ENCODE measurements at places on chromosomes 13 and 19.

- no peak for DNase-seq
Observed at GRCh38 chr19:14761607-14762006, 16.8 kb downstream of the ADGRE2 start.

GRCh38 chr13:59354665-59355369, 808.9 kb downstream of the DIAPH3 start:
- no peak for DNase-seq

GRCh38 chr19:18489627-18490184, 32.2 kb downstream of the ELL start:
- DNase-seq = no peak

GRCh38 chr19:55305491-55305890, 19.6 kb downstream of the TMEM150B start:
- peak; percentile 23 for DNase-seq

DNA sequence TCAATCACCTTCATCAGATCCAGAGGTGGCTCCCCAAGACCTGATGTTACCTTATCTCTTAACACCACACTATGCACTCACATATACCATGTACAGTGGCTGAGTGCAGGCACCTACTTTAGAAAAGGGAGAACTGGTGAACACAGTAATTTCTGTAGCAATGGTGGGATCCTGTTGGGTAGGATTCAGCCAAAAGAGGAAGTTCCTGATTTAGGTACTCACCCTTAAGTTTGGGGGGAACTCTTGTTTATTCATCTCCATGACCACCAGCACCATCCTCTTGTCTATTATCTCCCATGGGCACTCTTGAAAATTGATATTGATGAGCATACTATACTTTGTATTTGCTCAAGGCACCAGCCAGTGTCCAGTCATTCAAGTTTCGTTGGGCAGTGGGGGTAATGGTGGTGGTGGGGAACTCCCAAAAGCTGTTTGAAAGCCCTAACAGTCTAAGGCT, 324.4 kb downstream of the LMO7 start:
- no peak for DNase-seq

DNA sequence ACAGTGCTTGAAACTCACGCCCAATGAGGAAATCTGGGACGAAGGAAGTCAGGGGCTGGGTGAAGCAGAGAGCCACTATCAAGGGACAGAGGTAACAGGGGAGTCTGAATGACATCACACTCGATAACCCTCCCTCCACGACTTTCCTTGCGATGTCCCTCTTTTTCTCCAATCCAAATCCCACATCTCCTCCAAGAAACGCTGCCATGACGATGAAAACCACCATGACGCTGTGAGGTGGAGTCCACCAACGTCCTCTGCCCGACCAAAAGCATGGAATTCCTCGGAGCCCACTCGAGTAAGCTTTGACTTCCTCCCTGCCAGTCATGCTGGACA, 967 bp downstream of the REXO1 start:
- DNase-seq = no peak

DNA sequence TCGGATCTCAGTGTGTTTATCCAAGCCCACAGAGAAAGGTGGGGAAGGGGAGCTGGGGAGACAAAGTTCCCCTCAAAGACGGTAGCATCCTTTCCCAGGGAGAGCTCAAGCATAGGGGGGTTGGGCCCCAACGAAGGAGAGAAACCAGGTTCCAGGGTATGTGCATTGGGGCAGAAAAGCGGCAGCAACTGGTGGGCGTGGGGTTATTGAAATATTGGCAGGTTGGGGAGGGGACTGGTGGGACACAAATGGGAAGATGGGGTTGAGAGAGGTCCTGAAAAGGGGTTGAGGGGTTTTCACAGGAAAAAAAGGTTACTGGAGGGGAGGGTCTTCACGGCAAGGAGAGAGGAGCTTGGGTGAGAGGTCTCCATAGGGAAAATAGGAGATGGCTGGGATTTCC, 1.0 kb downstream of the ASF1B start:
- DNase-seq = no peak

GRCh38 chr19:38559428-38560401, 58.0 kb downstream of the MAP4K1 start:
- no peak for DNase-seq

DNA sequence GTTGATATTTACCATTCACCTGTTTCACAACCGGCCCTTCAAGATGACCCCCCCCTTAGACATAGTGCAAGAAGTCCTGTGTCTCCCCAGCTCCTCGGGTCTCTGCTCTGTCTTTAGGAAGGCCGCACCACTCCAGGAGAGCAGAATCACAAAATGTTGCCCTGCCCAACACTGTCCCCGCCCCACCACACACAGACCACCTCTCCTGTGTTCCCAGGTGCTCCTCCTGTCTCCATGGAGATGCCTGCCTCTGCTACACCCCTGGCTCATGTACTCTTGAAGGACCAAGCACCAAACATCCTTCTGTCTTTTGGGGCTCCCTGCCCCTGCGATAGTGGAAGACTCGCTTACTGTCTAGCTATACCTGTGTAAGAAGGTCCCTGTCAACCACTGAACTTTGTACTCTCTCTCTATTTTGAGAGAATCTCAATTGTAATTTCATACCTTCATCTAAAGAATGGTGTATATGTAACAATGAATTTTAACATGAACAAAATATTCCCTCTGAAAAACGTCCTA, 9.6 kb upstream of the TNFRSF19 start:
- no peak for DNase-seq

DNA sequence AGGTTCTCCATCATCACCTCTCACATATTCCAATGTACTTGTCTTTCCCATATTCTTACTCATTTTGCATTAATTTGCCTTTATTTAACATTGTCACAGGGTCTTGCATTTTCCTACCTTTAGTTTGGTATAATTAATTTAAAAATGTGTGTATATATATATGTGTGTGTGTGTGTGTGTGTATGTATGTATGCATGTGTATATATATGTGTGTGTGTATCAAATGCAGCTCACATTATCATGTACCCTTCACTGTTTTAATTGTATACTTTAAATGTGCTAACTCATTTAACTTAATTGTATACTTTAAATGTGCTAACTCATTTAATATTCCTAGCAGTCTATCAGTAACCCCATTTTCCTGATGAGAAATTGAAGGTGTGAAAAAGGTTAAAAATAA, 104.5 kb downstream of the PCDH9 start:
- DNase-seq = no peak

DNA sequence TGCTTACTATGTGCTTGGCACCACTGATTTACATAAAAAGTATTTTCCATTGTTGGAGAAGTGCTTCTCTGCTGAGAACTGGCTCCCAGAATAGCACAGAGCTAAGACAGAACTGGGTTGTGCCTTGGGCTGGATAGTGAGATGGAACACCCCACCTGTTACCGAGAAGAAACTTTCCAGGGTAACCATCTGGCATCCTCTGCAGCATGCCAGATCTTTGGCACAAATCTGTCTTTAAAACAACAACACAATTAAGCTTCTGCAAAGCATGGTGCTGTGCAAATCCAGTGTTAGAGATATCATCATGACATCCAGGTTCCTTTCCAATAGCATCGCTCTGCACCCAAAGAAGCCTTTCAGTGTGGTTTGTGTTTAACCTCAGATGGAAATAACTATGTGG, 202.5 kb upstream of the RFC3 start:
- DNase-seq = no peak

DNA sequence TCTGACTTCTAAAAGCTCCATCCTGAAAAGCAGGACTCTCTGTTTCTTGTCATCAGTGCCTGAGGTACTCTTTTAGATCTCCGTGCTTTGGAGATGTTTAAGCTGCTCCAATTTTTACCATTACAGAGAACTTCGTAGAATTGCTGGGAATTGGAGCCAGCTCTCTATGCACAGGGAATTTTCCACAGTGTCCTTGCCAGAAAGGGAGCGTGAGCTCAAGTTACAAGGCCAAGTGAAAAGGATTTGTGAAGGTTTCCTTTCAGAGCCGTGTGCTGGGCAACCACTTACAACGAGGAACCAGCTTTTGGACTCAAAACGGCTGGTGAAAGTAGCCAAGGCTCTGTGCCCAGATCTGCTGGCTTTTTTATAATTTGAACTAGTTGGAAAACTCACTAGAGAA, 82.6 kb downstream of the NUFIP1 start:
- no peak for DNase-seq

GRCh38 chr13:107799001-107799400, 416.3 kb downstream of the LIG4 start:
- no peak for DNase-seq

GRCh38 chr13:100584896-100585295, 3.7 kb downstream of the GGACT start:
- peak; percentile 6 for DNase-seq

- peak; percentile 15 for DNase-seq
Observed at GRCh38 chr19:10018786-10019185, 5.5 kb downstream of the RDH8 start.

DNA sequence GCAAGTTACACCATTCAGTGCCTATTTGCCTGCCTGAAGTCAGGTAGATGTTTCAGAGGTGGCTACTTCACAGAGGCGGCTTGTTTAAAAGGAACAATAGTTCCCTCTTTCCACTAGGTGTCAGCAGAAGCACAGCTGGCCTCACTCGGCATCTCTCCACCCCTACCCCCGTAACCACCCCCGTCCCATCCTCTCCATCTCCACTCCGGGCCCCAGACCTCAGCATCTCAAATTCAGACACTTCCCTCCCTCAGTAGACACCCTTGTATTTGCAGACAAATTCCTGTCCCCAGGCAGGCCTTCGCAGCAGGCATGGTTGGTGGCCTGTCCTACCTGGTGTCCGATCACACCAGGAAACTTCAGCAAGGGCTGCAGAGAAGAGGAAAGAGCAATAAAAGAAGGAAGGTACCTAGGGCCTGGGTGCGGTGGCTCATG, 9.1 kb upstream of the DPP9 start:
- DNase-seq = peak; percentile 69

- peak; percentile 65 for DNase-seq
Observed at GRCh38 chr19:44623080-44623479, 9.7 kb downstream of the IGSF23 start.

- no peak for DNase-seq
Observed at GRCh38 chr13:28582892-28583240, 76.1 kb upstream of the POMP start.

DNA sequence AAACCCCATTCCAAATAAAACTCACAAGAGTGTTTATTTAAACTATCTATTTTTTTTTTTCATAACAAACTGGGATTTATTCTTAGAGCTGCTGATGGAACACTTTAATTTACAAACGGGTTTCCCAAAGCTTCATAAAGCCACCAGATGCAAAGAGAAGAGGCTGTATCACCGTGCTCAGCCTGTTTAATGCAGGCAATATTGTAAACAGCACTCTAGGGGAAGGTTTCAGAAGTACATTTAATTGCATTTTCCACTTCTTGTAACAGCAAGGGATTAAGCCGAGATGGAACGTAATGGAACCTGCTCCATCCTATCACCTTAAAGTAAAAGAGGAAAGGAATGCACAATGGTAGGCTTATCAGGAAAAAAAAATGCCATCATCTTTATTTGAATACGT, 550.6 kb upstream of the ARGLU1 start:
- no peak for DNase-seq

GRCh38 chr13:60329221-60329923, 67.6 kb upstream of the TDRD3 start:
- peak; percentile 45 for DNase-seq

DNA sequence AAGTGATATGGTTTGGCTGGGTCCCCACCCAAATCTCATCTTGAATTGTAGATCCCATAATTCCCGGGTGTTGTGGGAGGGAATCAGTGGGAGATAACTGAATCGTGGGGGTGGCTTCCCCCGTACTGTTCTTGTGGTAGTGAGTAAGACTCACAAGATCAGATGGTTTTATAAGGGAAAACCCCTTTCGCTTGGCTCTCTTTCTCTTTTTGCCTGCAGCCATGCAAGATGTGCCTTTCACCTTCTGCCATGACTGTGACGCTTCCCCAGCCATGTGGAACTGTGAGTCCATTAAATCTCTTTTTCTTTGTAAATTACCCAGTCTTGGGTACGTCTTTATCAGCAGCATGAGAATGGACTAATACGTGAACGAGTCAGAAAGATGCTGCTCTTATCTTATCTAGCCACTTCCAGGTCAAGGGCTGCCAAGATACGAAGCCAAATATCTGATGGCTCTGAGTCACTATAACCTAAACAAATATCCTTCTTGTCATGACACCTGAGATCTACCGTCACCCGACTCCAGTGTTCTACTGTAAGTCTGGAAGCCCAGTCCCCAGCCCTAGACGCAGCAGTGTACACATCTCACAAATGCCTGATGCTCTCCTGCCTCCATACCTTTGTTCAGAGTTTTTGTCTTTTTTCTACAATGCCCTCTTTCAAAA, 45.9 kb downstream of the SLC15A1 start:
- DNase-seq = no peak

- DNase-seq = peak; percentile 31
Observed at GRCh38 chr13:110225609-110226574, 81.1 kb downstream of the COL4A1 start.

DNA sequence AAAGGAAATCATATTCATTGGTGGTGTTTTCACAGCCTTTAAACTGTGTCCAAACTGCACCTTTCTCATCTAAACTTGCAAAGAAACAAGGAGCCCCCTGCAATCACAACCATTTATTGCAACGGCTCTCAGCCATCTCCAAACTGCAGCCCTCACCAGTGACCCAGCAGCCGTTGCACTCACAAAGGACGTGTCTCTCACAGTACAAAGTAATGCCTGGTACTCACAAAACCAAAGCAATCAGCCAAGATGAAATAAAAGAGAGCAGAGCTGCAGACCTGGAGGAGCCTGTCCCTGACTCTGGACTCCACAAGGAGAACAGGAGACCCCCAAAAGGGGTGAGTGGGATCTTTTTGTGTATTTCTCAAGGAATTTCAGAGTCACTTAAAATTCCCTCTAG, 20.2 kb upstream of the CEACAM21 start:
- no peak for DNase-seq

DNA sequence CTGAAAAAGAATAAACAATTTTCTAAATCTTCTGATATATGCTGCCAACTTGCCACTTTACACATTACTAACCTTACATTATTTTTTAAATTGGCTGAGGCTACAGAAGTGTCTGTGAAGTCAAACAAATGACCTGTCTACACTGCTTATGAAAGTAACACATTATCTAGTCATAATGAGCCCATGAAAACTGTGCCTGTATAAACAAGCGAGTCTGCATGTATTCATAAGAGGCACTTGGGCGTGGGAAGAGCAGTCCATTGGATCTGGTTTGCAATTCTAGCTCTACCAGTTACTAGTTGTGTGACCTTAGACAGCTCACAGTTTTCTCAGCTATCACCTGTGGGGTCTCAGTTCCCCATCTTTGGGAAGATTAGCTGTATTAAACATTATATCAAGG, 3.1 kb downstream of the VPS36 start:
- DNase-seq = no peak

GRCh38 chr19:38781058-38781457, 7.7 kb upstream of the LGALS7 start:
- DNase-seq = no peak

DNA sequence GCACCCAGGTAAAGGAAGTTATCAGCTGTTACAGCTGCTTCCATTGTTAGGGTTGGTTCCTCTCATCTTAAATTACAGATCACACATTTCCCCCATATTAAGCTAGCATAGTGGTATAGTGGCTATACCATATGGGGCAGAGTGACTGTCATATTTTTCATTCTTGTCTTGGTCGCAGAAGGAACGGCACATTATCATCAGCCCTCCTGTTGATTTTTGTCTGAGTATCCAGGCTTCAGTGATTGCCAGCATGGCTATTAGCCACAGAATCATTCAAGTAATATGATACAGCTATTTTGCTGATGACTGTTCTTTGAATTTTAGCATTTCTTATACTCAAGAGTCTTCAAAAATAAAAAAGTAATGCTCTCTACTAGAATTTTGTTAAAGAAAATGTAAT, 240.9 kb downstream of the LIG4 start:
- DNase-seq = no peak

- DNase-seq = peak; percentile 41
Observed at GRCh38 chr19:8451885-8452284, 7.1 kb downstream of the HNRNPM start.

- no peak for DNase-seq
Observed at GRCh38 chr19:1416014-1416841, 8.8 kb downstream of the DAZAP1 start.

Measured in fibroblast of skin of scalp (primary cell).